ENCODE measurements at places on chromosomes 11 and 22. TPM values are rescaled to one million over a fixed set of nuclear protein-coding genes. Genes with fewer than 3 reads are reported as not detected.

Gene KCNQ1
- 10.7 TPM for total RNA-seq

Gene CCDC15
- total RNA-seq: 0.93 TPM

Gene ZP1
- 1.4 TPM for total RNA-seq

Gene RASD2
- 1.6 TPM for total RNA-seq

Gene GLYATL2
- not detected for total RNA-seq

Gene DERL3
- total RNA-seq: 1.4 TPM

Gene SLC25A45
- total RNA-seq: 8.7 TPM

Gene HEPHL1
- total RNA-seq: not detected

Gene DRAP1
- total RNA-seq: 87.0 TPM

Gene OR52B2
- not detected for total RNA-seq

Gene PYGM
- 1.8 TPM for total RNA-seq

Gene MRGPRX3
- not detected for total RNA-seq

Gene SLC6A5
- not detected for total RNA-seq

Gene CCDC116
- total RNA-seq: 0.39 TPM

Gene LIF
- 34.8 TPM for total RNA-seq

Gene APOL4
- 51.4 TPM for total RNA-seq

Gene CRYBB1
- 2.8 TPM for total RNA-seq

Gene ACAD8
- 24.5 TPM for total RNA-seq

Gene MIAT
- total RNA-seq: 2.5 TPM

Gene GVQW3
- 1.1 TPM for total RNA-seq

Gene SLC22A25
- not detected for total RNA-seq

Gene SLC17A6
- not detected for total RNA-seq

Gene UBASH3B
- 51.3 TPM for total RNA-seq

Gene P2RY2
- total RNA-seq: 1.4 TPM

Gene NEFH
- total RNA-seq: 0.87 TPM

Gene MUC15
- total RNA-seq: not detected

Gene GAB2
- total RNA-seq: 65.1 TPM

Gene SHISA8
- total RNA-seq: not detected

Gene GAS2
- 0.71 TPM for total RNA-seq

Gene APBB1
- total RNA-seq: 31.3 TPM

Gene OR4A16
- total RNA-seq: not detected

Gene PRG3
- not detected for total RNA-seq

Gene BRSK2
- total RNA-seq: 1.4 TPM

Gene IFITM10
- 1.5 TPM for total RNA-seq

Gene CARD18
- not detected for total RNA-seq

Gene HSPB2
- total RNA-seq: 17.1 TPM

Gene APLNR
- total RNA-seq: 13.7 TPM

Gene KIF18A
- 0.32 TPM for total RNA-seq

Gene TP53AIP1
- total RNA-seq: 0.10 TPM

Gene GPHA2
- total RNA-seq: not detected

Gene PGR
- total RNA-seq: 2.3 TPM

Gene LRRN4CL
- total RNA-seq: 88.9 TPM

Gene GSTP1
- 355 TPM for total RNA-seq

Gene MN1
- 10.2 TPM for total RNA-seq

Gene P2RX3
- not detected for total RNA-seq

Gene CRYBB3
- not detected for total RNA-seq

Gene ARHGAP42
- total RNA-seq: 20.7 TPM

Gene TBRG1
- 32.7 TPM for total RNA-seq

Gene OR51B5
- total RNA-seq: not detected

Gene APOA4
- 15.0 TPM for total RNA-seq

Gene SCGB1D2
- total RNA-seq: not detected

Gene DRG1
- 64.7 TPM for total RNA-seq

Gene ALDH3B1
- 14.6 TPM for total RNA-seq

Gene IL18BP
- 13.1 TPM for total RNA-seq

Gene PRAME
- total RNA-seq: not detected

Measured in mesenteric fat pad (tissue), 1 donor.